ENCODE measurements at places on chromosomes 3 and 15. TPM values are rescaled to one million over a fixed set of nuclear protein-coding genes. Genes with fewer than 3 reads are reported as not detected.
A peak's percentile ranks its signal among the peaks of the same experiment; 100 is the strongest.

DNA sequence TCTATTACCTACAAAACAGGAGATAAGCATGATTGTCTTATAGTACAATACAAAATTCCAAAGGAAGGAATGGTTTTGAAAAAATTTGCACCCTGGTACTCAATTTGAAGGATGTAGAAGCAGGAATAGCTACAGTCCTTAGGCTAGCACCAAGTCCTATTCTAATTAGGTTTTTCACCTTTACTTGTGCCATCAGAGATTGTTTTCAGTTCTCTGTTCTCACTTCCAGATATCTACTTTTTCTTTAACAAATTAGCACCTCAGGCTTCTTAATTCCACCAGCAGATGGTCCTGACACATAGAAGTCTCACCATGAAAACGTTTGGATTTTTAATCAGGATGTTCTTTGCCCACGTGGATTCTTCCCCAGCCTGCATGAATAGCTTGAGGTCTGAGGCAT lies 43.8 kb downstream of the IL5RA start:
- no peak overlapping the region for H3K27ac ChIP-seq
- DNase-seq = no peak
- H3K4me3 ChIP-seq = no peak overlapping the region
- H3K4me1 ChIP-seq = no peaks in the 10 kb centered on the region
- no peaks in the 10 kb centered on the region for H3K36me3 ChIP-seq

GRCh38 chr3:182490596-182491491 lies 302.5 kb upstream of the ATP11B start:
- H3K27me3 ChIP-seq = no peaks in the 10 kb centered on the region
- no peaks in the 10 kb centered on the region for H3K36me3 ChIP-seq
- peak; percentile 31 for DNase-seq
- H3K4me1 ChIP-seq = peaks cover 12% of the 10 kb centered on the region

GRCh38 chr3:29137601-29138000 lies 143.3 kb upstream of the RBMS3 start:
- H3K36me3 ChIP-seq = no peaks in the 10 kb centered on the region
- H3K4me1 ChIP-seq = peaks cover 16% of the 10 kb centered on the region
- no peak overlapping the region for H3K27ac ChIP-seq
- H3K27me3 ChIP-seq = no peaks in the 10 kb centered on the region

- DNase-seq = no peak
- H3K4me3 ChIP-seq = no peak overlapping the region
- peaks cover 72% of the 10 kb centered on the region for H3K36me3 ChIP-seq
- no peaks in the 10 kb centered on the region for H3K27me3 ChIP-seq
- H3K4me1 ChIP-seq = no peaks in the 10 kb centered on the region
Measured at GRCh38 chr15:41055706-41056105, 60.4 kb downstream of the INO80 start.

GPR15 gene
- not detected for total RNA-seq

All from SJCRH30 (cell line).